ENCODE measurements at places on chromosomes 6 and 20.
A peak's percentile ranks its signal among the peaks of the same experiment; 100 is the strongest.

DNA sequence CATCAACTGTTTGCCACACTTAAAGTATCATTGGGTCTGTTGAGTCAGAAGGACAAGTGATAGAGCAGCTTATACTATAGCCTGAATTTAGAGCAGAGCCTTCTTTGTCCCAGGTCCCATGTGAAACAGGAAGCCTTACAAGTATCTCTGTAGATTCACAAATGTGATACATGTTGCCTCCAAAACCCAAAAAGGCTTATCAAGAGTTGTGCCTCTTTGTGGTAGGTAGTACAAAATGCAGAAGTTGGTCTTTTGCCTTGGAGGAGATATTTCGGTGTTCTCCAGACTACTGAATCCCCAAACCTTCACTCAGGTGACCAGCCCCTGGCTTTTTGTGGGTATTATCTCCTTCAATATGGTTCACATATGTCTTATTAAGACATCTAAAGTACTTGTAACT, 172.8 kb upstream of the PROKR2 start:
- DNase-seq: no peak

DNA sequence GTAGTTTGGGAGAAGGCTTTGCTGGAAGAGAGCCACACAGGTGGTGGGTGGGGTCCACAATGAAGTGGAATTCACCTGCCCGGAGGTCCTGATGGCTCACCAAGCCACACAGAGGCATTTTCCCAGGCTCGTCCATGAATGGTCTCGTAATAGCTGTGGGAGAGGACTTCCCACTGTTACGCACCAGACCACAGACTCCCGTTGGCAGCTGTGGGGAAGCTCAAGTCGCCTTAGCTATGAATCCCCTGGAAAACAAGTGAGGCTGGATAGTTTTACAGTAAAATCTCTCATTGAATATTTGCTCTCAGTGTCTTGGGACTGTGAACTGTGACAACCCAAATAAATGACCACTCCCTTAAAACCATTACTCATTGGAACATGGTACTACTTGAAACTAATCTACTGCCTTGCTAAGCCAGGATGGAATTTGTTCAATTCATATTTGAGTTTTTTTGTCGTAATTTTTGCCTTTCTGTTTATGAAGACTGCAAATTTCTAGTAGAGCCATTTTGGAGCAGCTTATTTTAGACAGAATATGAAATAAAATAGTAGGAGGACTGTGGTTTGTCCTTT, 79.4 kb downstream of the JAG1 start:
- no peak for DNase-seq

DNA sequence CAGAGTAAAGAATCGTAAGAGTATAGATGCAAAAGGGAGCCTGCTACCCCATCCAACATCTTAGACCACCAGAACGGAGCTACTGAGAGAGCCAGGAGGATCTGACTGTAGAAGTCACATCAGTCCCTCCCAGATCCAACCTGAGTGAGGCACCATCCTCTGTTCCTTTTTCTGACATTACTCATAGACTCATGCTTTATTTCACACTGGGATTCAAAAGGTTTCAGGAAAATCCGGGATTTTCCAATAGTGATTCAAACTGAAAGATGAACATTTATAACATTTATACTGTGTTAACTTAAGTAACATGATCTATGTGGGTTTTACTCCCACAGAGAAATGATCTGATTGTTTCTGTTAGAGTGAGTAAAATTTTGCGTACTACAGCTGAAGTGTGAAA, 868.6 kb upstream of the GJE1 start:
- no peak for DNase-seq

- DNase-seq: no peak
Measured at GRCh38 chr6:33716890-33717632, 5.6 kb upstream of the UQCC2 start.

DNA sequence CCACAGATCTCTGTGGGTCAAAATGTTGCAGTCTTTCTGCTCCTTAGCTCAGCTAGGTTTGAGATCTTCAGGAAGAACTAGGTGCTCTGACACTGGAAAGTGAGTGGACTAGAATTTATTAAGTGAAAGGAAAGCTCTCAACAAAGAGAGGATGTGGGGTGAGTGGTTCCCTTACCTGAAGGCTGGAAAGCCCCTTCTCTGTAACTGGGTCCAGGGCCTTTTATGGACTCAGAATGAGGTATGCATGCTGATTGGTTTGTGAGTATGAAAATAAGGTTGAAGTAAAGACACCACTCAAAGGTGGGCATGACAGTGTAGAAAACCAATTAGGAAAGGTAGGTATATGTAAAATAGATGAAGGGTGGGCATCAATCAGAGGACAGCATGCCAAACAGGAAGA, 485.5 kb downstream of the CD109 start:
- no peak for DNase-seq

GRCh38 chr6:23534351-23534750, 591.7 kb upstream of the NRSN1 start:
- DNase-seq: no peak

DNA sequence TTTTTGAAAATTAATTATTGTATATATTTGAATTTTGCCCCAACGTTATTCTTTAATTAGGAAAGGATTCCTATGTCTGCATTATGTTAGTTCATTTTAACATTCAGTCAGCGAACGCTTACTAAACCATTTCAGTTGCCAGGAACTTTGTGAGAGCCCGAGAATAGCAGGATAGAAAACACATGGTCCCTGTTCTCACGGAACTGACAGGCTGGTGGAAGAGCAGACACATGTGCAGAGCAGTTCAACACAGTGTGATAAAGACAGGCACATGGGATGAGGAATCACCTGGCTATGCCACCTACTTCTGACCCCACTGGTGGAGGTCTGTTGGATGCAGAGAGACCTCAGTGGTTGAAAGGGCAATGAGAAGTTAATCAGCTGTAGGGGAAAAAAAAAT, 367.2 kb downstream of the EPM2A start:
- no peak for DNase-seq

- no peak for DNase-seq
Measured at GRCh38 chr20:40894237-40894630, 134.4 kb upstream of the TOP1 start.

DNA sequence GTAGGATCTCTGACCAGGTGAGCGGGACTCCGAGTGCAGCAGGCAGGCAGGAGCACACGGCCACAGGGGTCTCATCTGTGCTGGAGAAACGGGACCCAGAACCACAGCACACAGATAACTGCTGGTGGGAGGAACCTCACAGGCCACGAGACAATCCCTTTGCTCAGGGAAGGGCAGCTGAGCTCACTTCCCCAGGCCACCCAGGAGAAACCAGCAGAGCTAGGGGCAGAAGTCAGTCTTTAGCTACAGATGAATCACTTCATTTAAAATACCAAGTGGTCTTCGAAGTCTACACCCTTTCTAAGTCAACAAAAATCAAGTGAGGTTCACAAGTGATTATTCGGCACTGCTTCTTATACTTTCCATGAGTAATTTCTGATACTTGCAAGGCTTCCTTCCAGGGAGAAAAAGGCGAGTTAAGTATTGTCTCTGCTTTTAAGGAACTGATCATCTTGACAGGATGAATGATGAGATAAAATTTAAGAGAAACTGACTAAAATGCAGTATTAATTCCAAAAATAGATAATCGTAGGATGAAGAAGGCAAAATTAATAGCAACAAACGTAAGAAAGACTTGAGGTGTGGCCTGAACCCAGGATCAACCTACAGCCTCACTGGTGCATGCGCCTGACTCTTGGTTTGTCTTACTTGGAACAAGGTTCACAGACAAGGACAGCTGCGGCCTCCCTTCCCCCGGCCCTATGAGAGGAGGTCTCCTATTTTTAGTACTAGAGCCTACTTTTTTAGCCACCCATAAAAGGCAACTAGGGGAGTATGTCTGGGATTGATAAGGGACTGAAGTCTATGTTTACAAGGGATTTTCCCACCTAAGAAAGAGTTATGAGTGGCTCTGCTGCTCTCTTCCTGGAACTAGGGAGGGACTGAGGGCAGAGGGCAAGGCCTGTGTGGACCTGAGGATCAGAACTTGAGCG, 233.6 kb downstream of the TTLL2 start:
- no peak for DNase-seq

- DNase-seq: peak; percentile 55
Measured at GRCh38 chr20:23995905-23996666, 7.5 kb upstream of the GGTLC1 start.

Measured in effector CD4-positive, alpha-beta T cell (primary cell).